ENCODE measurements at places on chromosomes 7 and 10. TPM values are rescaled to one million over a fixed set of nuclear protein-coding genes. Genes with fewer than 3 reads are reported as not detected.

The NUTM2D gene
- total RNA-seq, result 2.5 TPM

The NXPH1 gene
- not detected for total RNA-seq

The STRIP2 gene
- total RNA-seq, result 4.3 TPM

The MBL2 gene
- total RNA-seq, result not detected

The CPA2 gene
- total RNA-seq, result not detected

The GJC3 gene
- not detected for total RNA-seq
